ENCODE measurements at places on chromosomes 4 and X. TPM values are rescaled to one million over a fixed set of nuclear protein-coding genes. Genes with fewer than 3 reads are reported as not detected.

Gene ZCCHC18
- polyA plus RNA-seq: 0.61 TPM

Gene ARMCX1
- 10.8 TPM for polyA plus RNA-seq

Gene RNF150
- polyA plus RNA-seq: 1.3 TPM

Gene C4orf51
- not detected for polyA plus RNA-seq

Gene SSX2
- not detected for polyA plus RNA-seq

Gene CASK
- polyA plus RNA-seq: 7.3 TPM

Gene MGARP
- 1.4 TPM for polyA plus RNA-seq

Gene BANK1
- 0.44 TPM for polyA plus RNA-seq
